Stimulated activated memory B cell treated with anti-CD40 and anti-IgM and Interleukin-4, amounts not matched to agents 10 μg/mL and 1 μg/mL and 100 μg/mL, for 72 hours (primary cell): ENCODE measurements at places on chromosomes 6 and 20.

GRCh38 chr6:116371120-116371917 lies 572 bp downstream of the DSE start:
- ATAC-seq = peak; percentile 63

GRCh38 chr20:63520934-63521601 lies 503 bp downstream of the PPDPF start:
- peak; percentile 77 for ATAC-seq

DNA sequence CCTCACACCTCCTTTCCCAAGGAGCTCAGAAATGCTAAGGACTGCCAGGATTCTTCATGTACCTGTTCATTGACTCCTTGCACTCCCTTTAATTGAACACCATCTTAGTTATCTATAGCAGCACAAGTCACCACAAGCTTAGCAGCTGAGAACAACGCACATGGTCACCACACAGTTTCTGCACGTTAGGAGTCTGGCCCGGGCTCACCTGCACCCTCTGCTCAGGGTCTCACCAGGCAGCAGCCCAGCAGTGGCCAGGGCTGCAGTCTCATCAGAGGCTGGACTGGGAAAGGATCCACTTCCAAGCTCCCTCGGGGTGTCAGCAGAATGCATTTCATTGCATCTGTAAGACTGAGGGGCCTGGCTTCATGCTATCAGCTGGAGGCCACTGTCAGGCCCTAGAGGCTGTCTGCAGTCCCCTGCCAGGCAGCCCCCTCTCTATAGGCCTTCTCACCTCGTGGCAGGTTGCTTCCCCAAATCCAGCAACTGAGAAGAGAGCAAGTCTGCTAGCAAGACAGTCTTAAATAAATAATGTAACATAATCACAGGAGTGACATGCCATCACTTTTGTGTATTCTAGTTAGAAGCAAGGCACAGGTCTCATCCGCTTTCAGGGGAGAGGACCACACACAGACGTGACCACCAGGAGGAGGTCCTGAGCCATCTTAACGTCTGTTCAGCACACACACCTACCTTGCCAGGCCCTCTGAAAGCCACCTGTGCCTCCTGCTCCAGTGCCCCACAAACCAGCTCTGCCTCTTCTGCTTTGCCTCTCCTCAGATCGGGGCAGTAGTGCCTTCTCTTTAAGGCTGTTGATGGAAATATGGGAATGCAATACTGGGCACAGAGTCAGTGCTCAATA lies 165.2 kb upstream of the CST7 start:
- ATAC-seq = no peak

GRCh38 chr6:83711958-83712357 lies 3.1 kb upstream of the SNAP91 start:
- no peak for ATAC-seq

GRCh38 chr20:29079769-29080690 lies 2177.4 kb upstream of the DEFB115 start:
- peak; percentile 82 for ATAC-seq

DNA sequence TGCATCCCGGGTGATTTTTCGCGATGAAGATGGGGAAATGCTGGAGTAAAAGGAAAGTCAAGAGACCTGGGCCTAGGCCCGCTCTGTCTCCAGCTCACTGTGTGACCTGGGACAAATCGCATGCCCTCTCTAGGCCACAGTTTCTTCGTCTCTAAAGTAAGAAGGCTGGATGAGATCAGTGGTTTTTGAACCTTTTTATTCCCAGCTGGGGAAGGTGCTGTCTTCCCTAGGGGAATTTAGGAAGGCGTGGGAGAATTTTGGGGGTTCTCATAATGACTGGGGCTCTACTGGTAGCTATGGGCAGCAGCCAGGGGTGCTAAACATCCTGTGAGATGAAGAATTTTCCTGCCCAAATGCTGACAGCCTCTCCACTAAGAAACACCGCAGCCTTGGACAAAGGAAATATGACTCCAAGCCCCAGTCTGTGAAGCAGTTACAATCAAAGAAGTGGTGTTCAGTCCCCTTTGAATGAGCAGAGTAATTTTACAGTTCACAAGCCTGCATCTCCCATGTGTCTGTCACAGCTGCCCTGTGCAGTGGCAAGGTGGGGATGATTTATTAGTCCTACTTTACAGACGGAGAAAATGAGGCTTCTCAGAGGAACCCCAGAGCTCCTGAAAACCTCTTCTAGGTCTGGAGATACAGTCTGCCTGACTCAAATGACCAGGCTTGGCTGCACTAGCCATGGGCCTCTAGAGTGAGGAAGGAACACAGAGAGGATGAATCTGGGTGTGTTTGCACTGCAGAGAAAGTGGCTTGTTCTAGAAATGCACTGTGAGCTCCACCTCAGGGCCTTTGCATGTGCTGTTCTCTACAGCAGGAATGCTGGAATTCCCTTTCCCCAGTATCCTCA lies 57.2 kb downstream of the RAB44 start:
- ATAC-seq = no peak

DNA sequence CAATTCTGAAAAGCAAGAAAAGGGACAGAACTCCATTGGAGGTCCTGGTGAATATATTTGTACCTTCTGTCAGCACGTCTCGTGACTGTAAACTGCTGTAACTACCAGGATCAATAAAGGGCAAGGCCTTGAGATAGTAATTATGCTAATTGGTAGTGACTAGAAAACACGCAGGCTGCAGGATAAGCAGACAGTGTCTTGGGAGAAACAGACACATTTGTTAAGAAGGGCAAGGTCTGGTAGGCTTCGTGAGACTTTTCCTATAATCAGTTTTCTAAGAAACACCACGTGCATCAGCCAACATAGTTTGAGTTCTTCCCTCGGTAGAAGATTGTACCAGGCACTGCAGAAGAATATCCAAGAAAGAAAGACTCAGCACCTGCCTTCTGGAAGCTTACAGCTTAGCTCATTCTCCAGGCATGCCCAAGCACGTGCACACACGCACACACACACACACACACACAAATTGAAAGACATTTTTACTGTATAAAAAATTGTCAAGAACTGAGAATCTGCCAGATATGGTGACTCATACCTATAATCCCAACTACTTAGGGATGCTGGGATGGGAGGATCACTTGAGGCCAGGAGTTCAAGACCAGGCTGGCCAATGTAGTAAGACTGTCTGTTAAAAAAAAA lies 167.0 kb upstream of the SASH1 start:
- no peak for ATAC-seq

- ATAC-seq = no peak
These were observed 18.5 kb downstream of the SDC4 start for GRCh38 chr20:45329497-45330319.

DNA sequence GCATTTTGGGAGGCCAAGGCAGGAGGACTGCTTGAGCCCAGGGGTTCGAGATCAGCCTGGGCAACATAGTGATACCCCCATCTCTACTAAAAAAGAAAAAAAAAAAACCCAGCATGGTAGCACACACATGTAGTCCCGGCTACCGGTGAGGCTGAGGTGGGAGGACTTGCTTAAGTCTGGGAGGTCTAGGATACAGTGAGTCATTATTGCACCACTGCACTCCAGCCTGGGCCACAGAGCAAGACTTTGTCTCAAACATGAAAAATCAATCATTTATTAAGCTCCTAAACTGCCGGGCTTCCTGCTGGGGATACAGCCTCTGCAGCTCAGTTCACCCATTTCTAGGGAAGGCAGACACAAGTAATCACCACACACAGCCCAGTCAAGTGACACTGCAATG lies 7.3 kb upstream of the USP45 start:
- ATAC-seq = no peak

- ATAC-seq = no peak
These were observed 87.4 kb upstream of the KCNK16 start for GRCh38 chr6:39409889-39410288.
